ENCODE measurements at places on chromosomes 2 and 18.

- DNase-seq, result peak; percentile 66
These were observed 8.4 kb upstream of the NR4A2 start for GRCh38 chr2:156340804-156341451.

DNA sequence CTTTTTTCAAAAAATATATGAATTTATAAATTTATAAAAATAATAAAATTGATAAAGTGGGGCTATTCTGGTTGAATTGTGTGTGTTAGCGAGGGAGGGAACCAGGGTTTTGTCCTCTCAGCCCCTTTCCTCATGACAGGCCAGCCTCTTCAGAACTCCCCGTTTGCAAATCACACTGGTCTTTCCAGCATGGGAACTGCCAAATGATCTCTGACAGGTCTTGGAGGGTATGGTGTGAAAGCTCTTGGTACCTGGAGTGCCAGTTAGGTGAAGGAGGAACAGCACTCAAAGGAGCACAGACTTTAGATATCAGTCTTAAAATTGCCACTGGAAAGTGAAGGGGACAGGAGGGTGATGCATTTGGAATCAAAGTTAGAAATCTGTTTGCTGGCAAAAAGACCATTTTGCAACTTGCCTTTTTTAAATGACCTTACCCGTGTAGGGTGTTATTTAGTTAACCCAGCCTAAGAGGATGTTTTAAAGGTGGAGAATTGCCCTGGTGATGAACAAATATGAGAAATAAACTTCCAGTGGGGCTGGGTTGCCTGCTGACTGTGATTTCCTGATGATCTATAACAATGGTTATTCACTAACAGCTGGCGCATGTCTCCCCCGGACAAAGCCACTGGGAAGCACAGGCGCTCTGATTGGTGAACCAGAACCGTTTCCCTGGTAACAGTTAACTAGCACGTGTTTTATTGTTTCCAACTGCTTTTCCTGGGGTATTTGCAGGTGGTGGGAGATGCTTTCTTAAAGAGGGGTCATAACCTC, 85.3 kb upstream of the EFEMP1 start:
- DNase-seq, result peak; percentile 78

DNA sequence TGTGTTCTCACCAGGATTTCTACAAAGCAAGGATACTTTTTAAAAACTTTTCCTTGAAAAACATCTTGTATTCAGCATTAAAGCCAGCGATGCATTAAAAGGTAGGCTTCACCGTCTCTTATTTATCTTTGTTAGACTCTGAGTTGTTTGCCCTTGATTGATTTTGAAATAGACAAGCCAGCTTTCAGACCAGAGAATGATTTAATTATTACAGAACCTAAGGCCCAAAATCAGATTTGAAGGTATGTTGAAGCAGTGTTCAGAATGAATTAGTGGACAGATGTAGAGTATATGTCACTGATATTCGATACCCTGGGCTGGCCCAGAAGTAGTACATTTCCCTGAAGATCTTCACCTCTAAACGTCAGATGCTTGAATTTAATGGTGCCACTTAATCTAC, 136.4 kb downstream of the THSD7B start:
- no peak for DNase-seq

DNA sequence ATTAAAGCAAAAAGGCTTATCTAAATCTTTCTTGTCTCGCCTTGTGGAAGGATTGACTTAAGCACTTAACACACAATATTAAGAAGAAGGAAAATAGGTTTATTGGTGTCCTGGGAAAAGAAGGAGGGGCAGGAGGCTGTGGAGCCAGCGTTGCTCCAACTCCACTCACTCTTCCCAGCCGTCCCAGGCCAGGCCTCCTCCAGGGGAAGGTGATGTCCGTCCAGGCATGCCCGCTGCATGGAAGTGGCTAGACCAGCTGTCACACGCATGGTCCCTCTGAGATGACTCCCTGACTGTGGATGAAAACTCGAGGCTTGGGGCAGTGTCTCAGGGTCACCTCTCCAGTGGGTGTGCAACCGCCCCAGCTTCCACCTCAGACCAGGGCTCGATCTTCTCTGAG, 281.1 kb downstream of the GALR1 start:
- DNase-seq, result no peak

GRCh38 chr2:181356526-181357130, 100.6 kb upstream of the ITGA4 start:
- DNase-seq, result no peak

DNA sequence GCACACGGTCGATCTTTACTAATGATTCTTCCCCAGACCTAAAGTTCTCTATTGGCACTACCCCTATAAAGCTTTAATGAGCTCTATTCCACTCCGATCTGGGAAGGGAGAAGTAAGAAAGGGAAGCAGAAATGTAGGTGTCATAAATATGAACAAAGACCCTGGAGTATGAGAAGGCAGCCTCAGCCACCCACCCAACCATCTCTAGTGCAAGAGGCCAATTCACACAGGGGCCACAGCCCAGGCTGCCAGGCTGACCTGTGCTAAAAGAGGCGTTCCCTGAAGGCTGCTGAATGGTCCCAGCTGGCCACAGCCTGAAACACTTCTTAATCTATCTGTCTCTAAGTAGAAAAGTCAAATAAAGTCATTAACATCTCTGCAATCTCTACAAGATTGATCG, 60.1 kb upstream of the ACTR3 start:
- DNase-seq, result no peak

All from SHP77 treated with DMSO at 0.1 percent for 48 hours (cell line).